Glomerular endothelial cell (primary cell): ENCODE measurements at places on chromosomes 4 and X. TPM values are rescaled to one million over a fixed set of nuclear protein-coding genes. Genes with fewer than 3 reads are reported as not detected.

Gene GLOD5
- total RNA-seq, result not detected in 2 replicates

Gene TMSB4X
- 9,789 and 9,882 TPM in 2 replicates for total RNA-seq

DNA sequence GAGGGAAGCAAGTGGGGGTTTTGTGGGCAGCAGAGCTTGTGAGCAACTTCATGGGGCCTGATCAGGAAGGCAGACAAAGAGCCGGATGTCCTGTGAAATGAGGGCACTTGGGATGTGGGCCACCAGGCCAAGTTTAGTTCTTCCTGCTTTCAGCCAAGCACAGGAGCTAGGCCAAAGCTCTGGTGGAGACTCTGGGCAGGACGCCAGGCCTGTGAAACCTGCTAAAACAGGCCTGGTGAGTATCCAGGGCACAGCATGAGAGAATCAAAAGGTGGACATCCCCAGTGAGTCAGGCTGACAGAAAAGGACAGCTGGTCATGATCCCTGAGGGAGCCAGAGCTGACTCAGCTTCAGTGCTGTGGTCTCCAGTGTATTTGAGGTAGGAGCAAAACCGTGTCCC, 95.7 kb downstream of the NPNT start:
- DNase-seq, result peak; percentile 92

DNA sequence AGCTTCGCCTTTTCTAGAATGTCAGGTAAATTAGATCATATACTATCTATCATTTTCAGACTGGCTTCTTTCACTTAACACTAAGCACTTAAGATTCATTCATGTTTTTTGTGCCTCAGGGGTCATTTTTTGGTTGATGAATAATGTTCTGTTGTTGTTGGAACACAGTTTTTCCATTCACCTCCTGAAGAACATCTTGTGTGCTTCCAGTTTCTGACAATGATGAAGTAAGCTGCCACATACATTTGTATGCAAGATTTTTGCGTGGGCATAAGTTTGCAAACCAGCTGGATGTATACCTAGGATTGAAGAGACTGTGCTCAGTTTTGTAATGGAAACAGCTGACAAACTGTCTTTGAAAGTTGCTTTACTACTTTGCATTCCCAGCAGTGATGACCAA, 37.6 kb downstream of the MAGEA9 start:
- DNase-seq, result no peak

DNA sequence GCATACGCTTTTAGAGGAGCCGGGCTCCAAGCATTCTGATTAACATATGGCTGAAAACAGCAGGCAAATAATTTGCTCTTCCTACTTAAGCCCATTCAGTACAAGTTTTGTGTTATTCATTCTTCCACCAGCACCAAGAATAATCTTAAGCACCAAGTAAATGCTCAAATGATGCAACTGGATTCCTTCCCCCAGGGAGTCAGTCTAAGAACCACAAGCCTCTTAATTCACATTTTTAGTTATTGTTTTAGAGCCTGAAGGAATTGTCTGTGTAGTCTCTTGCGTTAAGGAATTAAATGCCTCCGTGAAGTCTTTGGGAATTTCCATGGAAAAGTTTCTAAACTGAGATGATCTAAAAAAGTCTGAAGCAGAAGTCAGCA, 61.5 kb upstream of the MAGEB2 start:
- DNase-seq, result no peak
